ENCODE measurements at places on chromosomes 7 and 10.
A peak's percentile ranks its signal among the peaks of the same experiment; 100 is the strongest.

DNA sequence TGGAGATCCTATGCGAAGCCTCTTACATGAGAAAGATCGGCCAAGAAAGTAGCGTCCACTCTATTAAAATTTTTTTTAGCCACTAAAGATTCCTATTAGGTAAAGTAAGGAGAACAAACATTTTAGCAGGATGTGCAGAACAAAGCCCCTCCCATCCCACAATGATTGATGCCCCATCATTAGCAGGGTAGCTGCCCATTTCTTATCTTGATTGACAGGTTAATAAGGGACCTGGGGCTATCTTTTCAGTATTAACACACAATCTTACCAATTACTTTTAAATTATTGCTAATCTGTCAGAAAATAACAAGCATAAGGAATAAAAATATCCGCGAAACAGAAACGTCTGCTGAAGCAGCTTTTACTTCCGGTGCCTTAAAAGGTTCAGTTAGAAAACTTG is 5.1 kb downstream of the FZD8 start:
- no peak for DNase-seq

DNA sequence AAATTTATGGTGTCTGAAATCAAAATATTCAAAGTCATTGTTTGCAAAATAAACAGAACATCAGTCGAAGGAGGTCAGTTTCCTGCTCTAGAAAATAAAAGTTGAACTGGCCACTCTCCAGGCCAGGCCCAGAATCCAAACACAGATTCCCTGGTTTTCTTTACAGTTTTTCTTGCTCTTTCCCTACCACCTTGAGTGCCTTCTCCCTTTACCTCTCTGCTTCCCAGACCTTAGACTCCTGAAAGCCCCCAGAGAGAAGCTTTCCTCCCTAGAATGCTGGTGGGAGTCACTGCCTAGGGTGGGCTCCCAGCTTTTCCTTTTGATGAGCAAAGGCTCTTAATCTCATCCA is 6.1 kb downstream of the DNTT start:
- DNase-seq: no peak

- DNase-seq: no peak
These were observed 88.0 kb upstream of the NAMPT start for GRCh38 chr7:106372595-106373318.

- DNase-seq: no peak
These were observed 819 bp downstream of the HYCC1 start for GRCh38 chr7:23012908-23013714.

DNA sequence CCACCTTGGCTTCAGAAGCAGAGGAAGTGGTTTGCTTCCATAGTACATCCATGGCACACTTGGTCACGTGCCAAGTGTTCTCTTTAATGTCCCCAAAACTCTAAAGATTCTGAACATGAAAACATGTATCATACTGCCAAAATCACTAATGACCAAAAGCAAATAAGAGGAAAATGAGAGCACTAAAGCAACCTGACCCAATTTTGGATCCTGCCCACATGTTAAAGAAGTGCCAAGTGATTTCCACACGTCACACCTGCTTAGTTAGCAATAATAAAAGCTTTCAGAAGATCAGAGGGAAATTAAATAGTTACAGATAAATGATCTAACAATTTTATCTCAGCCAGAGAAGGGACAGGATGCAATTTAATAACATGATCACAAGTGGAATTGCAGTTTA is 1170.0 kb downstream of the XPNPEP1 start:
- DNase-seq: no peak

DNA sequence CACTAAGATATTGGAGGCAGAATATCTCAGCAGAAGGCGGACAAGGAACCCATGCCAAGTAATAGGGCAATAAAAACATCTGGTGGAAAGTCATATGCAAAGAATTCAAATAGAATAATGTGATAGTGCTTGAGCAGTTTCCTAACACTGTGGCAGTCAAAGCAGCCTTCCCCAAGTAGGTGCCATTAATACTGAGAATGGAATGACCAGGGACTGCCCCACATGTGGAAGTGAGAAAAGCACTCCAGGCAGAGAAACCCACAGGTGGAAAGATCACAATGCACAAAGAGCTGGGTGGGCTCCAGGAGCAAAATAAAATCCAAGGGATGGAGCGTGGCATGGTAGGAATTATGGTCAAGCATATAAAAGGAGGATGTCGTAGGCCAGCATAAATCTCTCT is 64.4 kb upstream of the NME8 start:
- DNase-seq: no peak

DNA sequence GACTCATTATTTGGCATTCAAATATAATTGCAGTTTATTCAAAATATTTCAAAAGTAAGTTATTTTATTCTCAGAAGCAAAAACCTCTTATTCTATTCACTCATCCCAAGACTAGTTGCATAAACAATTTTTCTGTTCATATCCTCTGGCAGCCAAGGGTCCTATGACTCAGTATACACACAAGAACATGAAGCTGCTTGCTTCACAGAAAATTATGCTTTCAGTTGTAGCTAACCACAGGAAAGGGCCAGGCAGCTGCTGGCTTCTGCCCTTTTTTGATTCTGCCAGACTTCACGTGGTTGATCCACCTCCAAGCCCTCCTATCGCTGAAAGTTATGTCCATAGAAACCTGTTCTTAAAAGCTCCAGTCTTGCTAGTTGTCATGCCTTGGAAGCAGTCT is 108.8 kb downstream of the ABCA13 start:
- DNase-seq: no peak

- DNase-seq: peak; percentile 44
These were observed 115.0 kb downstream of the FAM107B start for GRCh38 chr10:14659626-14660196.

- DNase-seq: no peak
These were observed 4.6 kb downstream of the LANCL2 start for GRCh38 chr7:55369427-55370400.

GRCh38 chr10:71025535-71025934 is 137.2 kb upstream of the PCBD1 start:
- DNase-seq: no peak

- DNase-seq: no peak
These were observed 66.2 kb downstream of the SORCS1 start for GRCh38 chr10:107098326-107098725.

- no peak for DNase-seq
These were observed 30.4 kb upstream of the SLC13A1 start for GRCh38 chr7:123230147-123230546.

DNA sequence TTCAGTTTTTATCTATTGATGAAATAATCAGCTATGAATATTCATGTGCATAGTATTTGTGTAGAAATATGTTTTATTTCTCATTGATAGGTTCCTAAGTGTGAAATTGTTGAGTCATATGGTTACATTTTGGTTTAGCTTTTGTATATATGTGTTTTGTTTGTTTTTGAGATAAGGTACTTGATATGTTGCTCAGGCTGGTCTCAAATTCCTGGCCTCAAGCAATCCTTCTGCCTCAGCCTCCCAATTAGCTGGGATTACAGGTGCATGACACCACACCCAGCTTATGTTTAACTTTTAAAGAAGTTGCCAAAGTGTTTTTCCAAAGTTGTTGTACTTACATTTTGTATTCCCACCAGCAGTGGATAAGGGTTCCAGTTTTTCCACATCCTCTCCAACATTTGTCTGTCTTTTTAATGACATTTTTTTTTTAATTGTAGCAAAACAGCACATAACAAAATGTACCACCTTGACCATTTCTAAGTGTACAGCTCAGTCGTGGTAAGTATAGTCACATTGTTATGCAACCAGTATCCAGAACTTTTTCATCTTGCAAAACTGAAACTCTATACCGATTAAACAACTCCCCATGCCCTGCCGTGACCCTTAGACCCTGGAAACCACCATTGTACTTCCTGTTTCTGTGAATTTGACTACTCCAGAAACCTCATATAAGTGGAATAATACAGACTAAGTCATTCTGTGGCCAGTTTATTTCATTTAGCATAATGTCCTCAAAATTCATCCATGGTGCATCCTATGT is 12.6 kb upstream of the UBE2D1 start:
- DNase-seq: no peak

DNA sequence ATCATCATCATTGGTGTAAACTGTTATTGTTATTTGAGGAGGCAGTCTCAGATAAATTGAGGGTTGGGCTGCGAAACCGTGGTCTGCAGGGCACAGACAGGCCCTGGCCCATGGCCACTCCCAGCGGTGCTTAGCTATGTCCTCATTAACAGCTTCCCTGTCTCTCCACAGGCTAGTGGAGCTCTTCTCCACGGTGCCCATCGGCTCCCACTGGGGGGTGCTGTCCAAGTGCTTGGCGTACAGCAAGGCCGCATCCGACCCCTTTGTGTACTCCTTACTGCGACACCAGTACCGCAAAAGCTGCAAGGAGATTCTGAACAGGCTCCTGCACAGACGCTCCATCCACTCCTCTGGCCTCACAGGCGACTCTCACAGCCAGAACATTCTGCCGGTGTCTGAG is 21.6 kb downstream of the GPR26 start:
- no peak for DNase-seq

- no peak for DNase-seq
These were observed 2.4 kb downstream of the FEZF1 start for GRCh38 chr7:122301858-122302760.

DNA sequence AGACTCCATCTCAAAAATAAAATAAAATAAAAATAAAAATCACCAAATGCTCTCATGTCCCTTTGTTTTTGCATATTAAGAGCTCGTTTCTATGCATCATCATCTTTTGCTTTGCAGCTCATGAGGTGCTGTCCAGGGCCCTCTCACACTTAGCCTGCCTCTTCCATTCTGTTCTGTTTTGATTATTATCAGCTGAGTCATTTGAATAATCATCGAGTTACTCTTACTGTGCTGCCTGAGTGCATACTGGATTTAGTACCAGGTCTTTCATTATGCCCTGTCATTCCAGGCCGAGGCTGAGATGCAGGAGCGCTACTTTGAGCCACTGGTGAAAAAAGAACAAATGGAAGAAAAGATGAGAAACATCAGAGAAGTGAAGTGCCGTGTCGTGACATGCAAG is 33.0 kb downstream of the UCMA start:
- DNase-seq: no peak

DNA sequence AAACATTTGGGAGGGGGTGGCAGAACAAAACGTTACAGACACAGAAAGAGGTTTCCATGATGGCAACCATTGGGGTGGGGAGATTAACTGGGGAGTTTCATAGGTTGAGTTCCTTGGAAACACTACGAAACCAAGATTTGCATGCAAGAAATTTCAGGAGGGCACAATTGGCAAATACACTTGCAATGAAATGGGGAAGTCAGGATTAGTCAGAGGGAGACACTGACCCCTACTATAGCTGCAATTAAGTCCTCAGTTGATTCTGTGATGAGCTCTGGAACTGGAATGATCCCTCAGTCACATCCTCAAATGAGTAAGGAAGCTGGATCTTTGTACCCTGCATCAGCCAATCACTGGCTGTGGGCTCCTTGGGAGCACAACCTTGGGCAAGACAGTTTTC is 22.1 kb downstream of the CPEB3 start:
- no peak for DNase-seq
